ENCODE measurements at places on chromosomes 2 and 18. TPM values are rescaled to one million over a fixed set of nuclear protein-coding genes. Genes with fewer than 3 reads are reported as not detected.

GRCh38 chr2:176763130-176763529, 449.5 kb upstream of the HNRNPA3 start:
- no peak overlapping the region for H3K4me3 ChIP-seq
- no peak overlapping the region for H3K27ac ChIP-seq
- no peaks in the 10 kb centered on the region for H3K36me3 ChIP-seq
- no peak for DNase-seq
- H3K4me1 ChIP-seq, result peaks cover 12% of the 10 kb centered on the region

- no peaks in the 10 kb centered on the region for H3K36me3 ChIP-seq
- no peak overlapping the region for H3K27ac ChIP-seq
- DNase-seq, result no peak
- H3K4me3 ChIP-seq, result peak overlapping the region; percentile 86
Measured at GRCh38 chr2:60557486-60557864, 4.0 kb upstream of the BCL11A start.

GRCh38 chr2:128596396-128597120, 277.9 kb upstream of the HS6ST1 start:
- no peak overlapping the region for H3K4me3 ChIP-seq
- no peak for DNase-seq
- H3K27me3 ChIP-seq, result no peaks in the 10 kb centered on the region
- no peak overlapping the region for H3K27ac ChIP-seq
- H3K36me3 ChIP-seq, result no peaks in the 10 kb centered on the region

LYG1 gene
- 0.35 TPM for total RNA-seq

GRCh38 chr18:74294526-74294925, 2.8 kb upstream of the CYB5A start:
- no peaks in the 10 kb centered on the region for H3K27me3 ChIP-seq
- no peak overlapping the region for H3K4me3 ChIP-seq
- H3K27ac ChIP-seq, result no peak overlapping the region
- H3K4me1 ChIP-seq, result no peaks in the 10 kb centered on the region
- no peak for DNase-seq
- H3K36me3 ChIP-seq, result no peaks in the 10 kb centered on the region

DNA sequence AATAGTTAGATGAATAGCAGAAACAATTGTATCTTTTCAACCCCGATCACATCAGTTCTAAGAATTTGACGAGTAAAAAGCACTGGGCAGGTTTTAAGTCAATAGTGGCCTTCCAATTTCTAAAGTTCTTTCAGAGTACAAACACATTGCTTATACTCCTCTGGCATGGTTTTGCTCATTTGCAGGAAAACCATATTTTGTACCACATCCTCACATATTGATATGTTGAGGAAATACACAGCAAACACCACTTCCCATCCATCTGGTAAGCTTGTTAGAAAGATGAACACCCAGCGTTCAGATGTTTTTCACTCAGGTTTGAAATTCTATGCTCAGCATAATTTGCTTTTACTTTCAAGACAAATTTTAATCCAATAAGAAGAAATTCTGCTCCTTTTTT, 344.6 kb upstream of the ACVR2A start:
- no peaks in the 10 kb centered on the region for H3K4me1 ChIP-seq
- no peaks in the 10 kb centered on the region for H3K27me3 ChIP-seq
- no peak for DNase-seq
- H3K4me3 ChIP-seq, result no peak overlapping the region

MAPK4 gene
- total RNA-seq, result 1.4 TPM

DNA sequence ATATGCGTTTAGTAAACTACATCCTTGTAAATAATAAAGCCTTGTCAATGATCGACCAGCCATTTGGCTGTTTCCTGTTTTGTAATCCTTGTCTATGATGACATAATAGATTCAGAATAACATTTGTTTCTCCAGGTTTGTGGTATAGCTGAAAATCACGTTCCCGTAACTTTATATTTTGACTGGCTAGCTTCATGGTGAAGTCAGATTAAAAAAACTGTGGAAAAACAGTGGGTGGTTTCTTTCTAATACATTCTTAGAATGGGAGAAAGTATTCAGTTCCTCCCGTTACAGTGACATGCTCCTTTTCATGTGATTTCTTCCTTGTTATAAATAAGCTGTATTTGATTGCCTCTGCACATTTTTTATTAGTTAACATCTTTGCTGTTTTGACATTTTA, 366.9 kb downstream of the NYAP2 start:
- H3K27me3 ChIP-seq, result no peaks in the 10 kb centered on the region
- H3K4me1 ChIP-seq, result no peaks in the 10 kb centered on the region
- no peak overlapping the region for H3K27ac ChIP-seq
- no peaks in the 10 kb centered on the region for H3K36me3 ChIP-seq
- no peak overlapping the region for H3K4me3 ChIP-seq
- DNase-seq, result no peak

DNA sequence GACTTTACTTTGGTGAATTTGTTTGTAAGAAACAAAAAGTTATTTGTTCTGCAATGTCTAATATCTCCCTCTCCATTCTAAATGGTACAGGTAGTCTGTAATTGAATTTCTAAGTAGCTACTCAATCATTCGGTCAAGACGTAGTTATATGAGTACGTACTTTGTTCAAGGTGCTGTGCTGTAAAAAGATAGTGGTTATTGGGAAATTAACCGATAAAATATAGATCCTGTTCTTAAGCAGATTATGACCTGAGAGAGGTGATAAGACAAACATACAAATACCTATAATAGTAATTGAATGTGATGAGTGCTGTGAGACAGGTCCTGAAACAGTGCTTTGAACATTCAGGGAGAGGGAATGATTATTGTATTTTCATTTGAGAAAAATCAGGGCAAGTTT, 7.1 kb downstream of the NCOA1 start:
- H3K27me3 ChIP-seq, result peaks cover 5% of the 10 kb centered on the region
- DNase-seq, result no peak
- H3K4me3 ChIP-seq, result no peak overlapping the region
- H3K27ac ChIP-seq, result no peak overlapping the region
- H3K4me1 ChIP-seq, result peaks cover 5% of the 10 kb centered on the region

DNA sequence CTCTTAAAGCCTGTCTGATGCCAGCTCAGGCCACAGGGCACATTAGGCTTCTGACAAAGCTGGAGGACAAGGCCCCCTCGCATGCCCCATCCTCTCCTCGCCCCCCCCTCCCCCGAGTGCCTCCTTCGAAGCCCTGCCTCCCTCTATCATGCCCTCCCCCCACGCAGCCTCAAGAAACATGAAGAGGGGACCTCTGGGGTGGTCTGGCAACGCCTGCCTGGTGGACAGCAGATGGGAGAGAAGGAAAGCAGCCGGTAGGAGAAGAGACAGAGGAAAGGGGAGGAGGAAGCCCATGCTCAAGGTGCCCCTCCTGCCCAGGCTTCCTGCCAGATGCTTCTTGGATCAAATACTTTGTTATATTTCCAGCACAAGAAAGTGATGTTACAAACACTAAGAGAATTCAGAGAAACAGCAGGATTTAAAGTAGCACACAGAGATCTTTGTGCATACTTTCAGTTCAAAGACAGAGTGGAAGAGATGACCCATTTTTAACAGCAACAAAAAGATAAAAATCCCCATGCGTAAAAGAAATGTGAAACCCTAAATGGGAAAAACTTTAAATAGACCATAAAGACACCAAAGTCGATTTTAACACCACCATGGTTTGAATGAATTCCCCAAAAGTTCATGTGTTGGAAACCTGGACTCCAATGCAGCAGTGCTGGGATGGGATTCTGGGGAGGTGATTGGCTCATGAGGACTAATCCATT, 19.0 kb downstream of the BOK start:
- no peak overlapping the region for H3K4me3 ChIP-seq
- peak; percentile 38 for DNase-seq
- no peak overlapping the region for H3K27ac ChIP-seq

PCARE gene
- not detected for total RNA-seq

GRCh38 chr2:15201009-15201408, 360.1 kb downstream of the NBAS start:
- H3K36me3 ChIP-seq, result peaks cover 6% of the 10 kb centered on the region
- H3K27ac ChIP-seq, result no peak overlapping the region
- no peak overlapping the region for H3K4me3 ChIP-seq
- no peaks in the 10 kb centered on the region for H3K27me3 ChIP-seq

GKN2 gene
- total RNA-seq, result not detected

Data from endodermal cell (in vitro differentiated cells).